Urothelium cell line (cell line): ENCODE measurements at places on chromosomes 4 and X.

GRCh38 chr4:48173056-48173991, 39.3 kb upstream of the TXK start:
- DNase-seq: peak; percentile 89

- DNase-seq: no peak
Observed at GRCh38 chrX:57925806-57926205, 15.5 kb upstream of the ZXDA start.

GRCh38 chr4:182578402-182578801, 335.2 kb downstream of the TENM3 start:
- peak; percentile 52 for DNase-seq

GRCh38 chrX:24777660-24778059, 83.9 kb downstream of the POLA1 start:
- DNase-seq: no peak

GRCh38 chr4:6112606-6113290, 87.6 kb downstream of the JAKMIP1 start:
- DNase-seq: no peak
